GM23248 (cell line): ENCODE measurements at places on chromosomes 3 and 15. TPM values are rescaled to one million over a fixed set of nuclear protein-coding genes. Genes with fewer than 3 reads are reported as not detected.

DNA sequence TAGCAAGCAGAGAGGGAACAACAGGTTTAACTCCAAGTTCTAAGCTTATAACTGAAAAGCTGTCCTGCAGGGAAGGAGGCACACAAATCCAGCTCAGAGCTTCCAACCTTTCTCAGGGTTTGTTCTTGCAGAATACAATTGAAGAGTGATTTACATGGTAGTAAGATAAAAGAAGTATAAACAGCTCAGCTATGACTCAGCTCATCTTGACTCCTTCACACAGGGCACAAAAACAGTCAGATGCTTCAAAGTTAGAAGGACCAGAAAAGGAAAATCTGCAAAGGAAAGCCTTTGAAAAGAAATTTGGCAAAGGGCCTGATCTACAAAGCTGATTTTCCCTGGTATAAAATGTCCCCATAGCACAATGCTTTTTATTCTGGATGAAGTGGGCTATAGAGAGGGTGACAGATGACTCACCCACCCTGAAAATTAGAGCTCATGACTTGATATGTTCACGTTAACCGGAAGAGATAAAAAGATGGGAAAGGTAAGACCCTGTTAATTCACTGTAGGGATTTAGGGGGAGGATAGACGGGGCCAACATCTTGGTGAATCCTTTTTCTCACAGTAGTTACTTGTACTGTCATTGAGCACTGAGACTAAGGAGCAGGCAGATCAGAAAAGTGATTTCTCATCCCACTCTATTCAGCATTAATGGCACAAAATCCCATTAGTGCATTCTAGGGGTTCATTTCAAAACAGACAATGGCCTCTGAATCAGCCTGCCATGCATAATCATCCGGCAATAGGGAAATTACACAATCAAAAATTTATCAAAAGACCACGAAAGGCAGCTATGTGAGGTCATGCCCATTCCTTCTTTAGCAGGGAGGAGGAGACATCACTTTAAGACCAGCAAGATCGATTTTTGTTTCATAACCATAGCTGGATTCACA lies 143.5 kb downstream of the GAP43 start:
- peak overlapping the region; percentile 9; the same call in 1 of the 2 replicates for H3K27ac ChIP-seq
- H3K36me3 ChIP-seq: no peaks in the 10 kb centered on the region
- DNase-seq: peak; percentile 76
- no peaks in the 10 kb centered on the region for H3K27me3 ChIP-seq

DNA sequence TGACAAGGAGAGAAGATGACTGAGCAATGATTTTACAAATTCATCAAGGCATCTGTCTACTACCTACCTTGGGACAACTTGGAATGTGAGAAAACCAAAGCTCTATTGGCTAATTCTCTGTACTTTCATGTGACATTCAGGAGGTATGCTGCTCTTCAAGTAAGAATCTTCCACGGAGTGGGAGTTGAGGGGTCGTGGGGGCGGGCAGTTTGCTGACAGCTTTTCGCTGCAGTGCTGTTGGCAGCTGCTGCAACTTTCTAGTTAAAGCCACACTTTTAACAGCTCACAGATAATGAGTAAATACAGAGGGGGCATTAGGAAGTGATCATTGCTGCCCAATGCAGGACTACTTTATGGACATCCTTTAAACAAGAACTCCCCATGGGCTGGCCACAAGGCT lies 22.3 kb downstream of the CLDN1 start:
- no peaks in the 10 kb centered on the region for H3K27me3 ChIP-seq
- H3K27ac ChIP-seq: no peak overlapping the region
- no peak for DNase-seq
- H3K4me3 ChIP-seq: no peak overlapping the region

- H3K4me1 ChIP-seq: peaks cover 13% of the 10 kb centered on the region
- H3K36me3 ChIP-seq: peaks cover 25% of the 10 kb centered on the region
- no peak for DNase-seq
- peak overlapping the region; percentile 98 for H3K4me3 ChIP-seq
- H3K27me3 ChIP-seq: 0 out of 2 replicates have a peak, but pooled peaks cover 8% of the 10 kb centered on the region
These were observed 826 bp downstream of the CCDC66 start for GRCh38 chr3:56557831-56558170.

DNA sequence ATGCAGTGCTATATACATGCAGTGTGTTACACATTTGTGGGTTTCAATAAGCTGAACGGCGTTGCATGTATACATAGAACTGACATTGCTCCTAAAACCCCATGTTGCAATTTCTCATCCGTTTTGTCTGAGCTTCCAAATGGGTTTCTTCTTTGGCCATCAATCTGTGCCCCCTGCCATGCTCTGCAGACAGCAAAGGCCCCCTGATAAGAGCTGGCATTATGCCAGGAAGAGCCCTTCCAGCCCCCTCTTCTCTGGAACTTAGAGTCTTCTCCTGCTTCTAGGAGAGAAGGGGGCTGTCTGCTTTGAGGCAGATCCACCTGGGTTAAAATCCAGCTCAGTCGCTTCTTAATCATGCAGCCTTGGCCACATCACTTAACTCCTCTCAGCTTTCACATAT lies 254.0 kb downstream of the SLCO3A1 start:
- no peak for DNase-seq
- no peak overlapping the region for H3K27ac ChIP-seq
- no peaks in the 10 kb centered on the region for H3K36me3 ChIP-seq
- no peaks in the 10 kb centered on the region for H3K27me3 ChIP-seq
- H3K4me1 ChIP-seq: peaks cover 12% of the 10 kb centered on the region; the same call in 1 of the 2 replicates

GRCh38 chr3:193831495-193832455 lies 238.8 kb downstream of the OPA1 start:
- H3K36me3 ChIP-seq: no peaks in the 10 kb centered on the region
- DNase-seq: no peak
- no peak overlapping the region for H3K27ac ChIP-seq

- H3K4me1 ChIP-seq: 0 out of 2 replicates have a peak, but pooled peaks cover 12% of the 10 kb centered on the region
- no peak overlapping the region for H3K27ac ChIP-seq
- no peak for DNase-seq
- H3K27me3 ChIP-seq: no peaks in the 10 kb centered on the region
- H3K36me3 ChIP-seq: no peaks in the 10 kb centered on the region
These were observed 366.5 kb upstream of the TBL1XR1 start for GRCh38 chr3:177563792-177564191.

GRCh38 chr3:194269610-194270145 lies 81.5 kb downstream of the CPN2 start:
- DNase-seq: peak; percentile 71
- H3K27me3 ChIP-seq: no peaks in the 10 kb centered on the region
- no peak overlapping the region for H3K27ac ChIP-seq

- no peak overlapping the region for H3K4me3 ChIP-seq
- H3K4me1 ChIP-seq: peaks cover 18% of the 10 kb centered on the region
- H3K36me3 ChIP-seq: no peaks in the 10 kb centered on the region
- no peak for DNase-seq
- H3K27me3 ChIP-seq: no peaks in the 10 kb centered on the region
These were observed 6.6 kb upstream of the MAGEF1 start for GRCh38 chr3:184718431-184718830.

- H3K4me1 ChIP-seq: peaks cover 21% of the 10 kb centered on the region
- H3K27ac ChIP-seq: no peak overlapping the region
- H3K36me3 ChIP-seq: no peaks in the 10 kb centered on the region
- no peaks in the 10 kb centered on the region for H3K27me3 ChIP-seq
These were observed 12.6 kb upstream of the STARD5 start for GRCh38 chr15:81336568-81336967.

DNA sequence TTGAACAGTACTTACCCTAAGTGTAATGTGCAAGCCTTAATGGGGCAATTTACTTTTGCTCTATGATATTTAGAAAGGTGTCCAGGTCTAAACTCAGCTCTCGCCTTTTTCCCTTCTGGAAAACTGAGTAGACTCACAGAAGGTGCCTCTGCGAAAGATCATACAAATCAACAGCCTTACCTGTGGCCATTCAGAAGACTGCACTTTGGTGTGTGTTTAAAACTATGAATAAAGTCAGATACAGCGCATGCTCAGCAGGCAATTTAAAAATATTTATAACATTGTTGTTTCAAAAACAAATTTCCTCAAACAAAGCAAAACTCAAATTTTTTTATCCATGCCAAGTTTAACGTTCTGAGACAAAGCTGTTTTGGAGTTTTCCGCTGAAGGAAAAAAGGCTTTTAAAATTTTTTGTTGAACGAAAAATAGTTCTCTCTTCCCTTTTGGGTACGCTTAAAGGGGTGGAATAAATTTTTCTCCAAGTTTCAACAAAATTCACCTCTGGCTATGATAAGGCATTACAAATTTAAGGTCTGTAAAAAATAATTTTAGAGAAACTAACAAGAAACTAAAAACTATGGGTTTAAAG lies 156.3 kb downstream of the TIGIT start:
- peak overlapping the region; percentile 59 for H3K4me3 ChIP-seq
- H3K27ac ChIP-seq: peak overlapping the region; percentile 20
- DNase-seq: no peak

- H3K4me1 ChIP-seq: no peaks in the 10 kb centered on the region
- no peaks in the 10 kb centered on the region for H3K27me3 ChIP-seq
- H3K4me3 ChIP-seq: no peak overlapping the region
- no peaks in the 10 kb centered on the region for H3K36me3 ChIP-seq
- no peak for DNase-seq
These were observed 54.4 kb upstream of the HERC1 start for GRCh38 chr15:63888146-63888545.

DNA sequence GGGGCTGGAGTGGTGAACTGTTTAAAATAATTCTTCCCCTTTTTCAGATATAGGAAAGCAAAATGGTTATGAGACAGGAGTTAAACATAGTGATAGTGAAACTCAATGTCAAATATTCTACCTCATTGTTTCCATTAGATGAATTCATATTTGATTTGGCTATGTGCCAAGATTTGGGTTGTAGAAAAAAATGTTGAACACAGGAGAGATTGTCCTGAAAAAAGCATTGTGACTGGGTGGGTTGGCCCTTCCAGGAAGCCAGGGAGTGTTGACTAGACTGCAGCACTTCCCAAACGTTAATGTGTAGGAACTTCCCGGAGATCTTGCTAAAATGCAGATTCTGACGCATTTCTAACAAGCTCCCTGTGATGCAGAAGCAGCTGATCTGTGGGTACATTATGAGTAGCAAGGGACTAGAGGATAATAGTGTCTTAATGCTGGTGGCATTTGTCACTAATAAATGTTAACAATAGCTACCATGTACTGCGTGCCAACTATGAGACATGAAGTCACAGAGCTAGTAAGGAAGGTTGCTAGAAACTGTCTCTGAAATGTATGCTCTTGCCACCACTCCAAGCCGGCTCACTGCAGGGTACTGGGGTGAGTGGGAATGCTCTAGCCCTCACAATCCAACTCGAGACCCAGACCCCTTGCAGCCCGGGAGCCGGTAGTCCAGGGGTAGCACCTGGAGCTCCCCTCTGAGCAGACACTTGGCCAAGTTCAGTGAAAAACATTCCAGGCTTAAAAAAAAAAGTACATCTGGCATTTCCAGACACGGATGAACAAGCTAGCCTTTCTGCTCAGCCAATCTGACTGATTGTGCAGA lies 120.6 kb downstream of the CD47 start:
- no peaks in the 10 kb centered on the region for H3K27me3 ChIP-seq
- H3K4me1 ChIP-seq: no peaks in the 10 kb centered on the region
- no peaks in the 10 kb centered on the region for H3K36me3 ChIP-seq
- H3K4me3 ChIP-seq: no peak overlapping the region

DNA sequence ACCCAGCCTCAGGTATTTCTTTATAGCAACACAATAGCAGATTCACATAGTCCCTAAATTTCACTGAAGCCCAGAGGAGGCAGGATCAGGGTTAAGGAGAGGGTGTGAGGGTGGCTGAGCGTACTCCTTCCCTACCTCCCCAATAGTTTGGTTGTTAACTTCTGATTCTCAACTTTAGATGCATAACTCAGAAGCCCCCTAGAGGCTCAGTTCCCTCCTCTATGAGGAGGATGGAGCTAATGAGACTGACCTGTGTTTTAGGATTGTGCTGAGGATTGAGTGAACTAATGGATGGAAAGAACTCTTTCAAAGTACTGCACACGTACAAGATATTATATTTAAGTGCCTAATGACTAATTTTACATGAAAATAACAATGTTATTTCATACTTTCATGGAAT lies 249.3 kb upstream of the SOX14 start:
- DNase-seq: no peak
- no peaks in the 10 kb centered on the region for H3K4me1 ChIP-seq
- H3K27me3 ChIP-seq: no peaks in the 10 kb centered on the region
- H3K27ac ChIP-seq: no peak overlapping the region

DNA sequence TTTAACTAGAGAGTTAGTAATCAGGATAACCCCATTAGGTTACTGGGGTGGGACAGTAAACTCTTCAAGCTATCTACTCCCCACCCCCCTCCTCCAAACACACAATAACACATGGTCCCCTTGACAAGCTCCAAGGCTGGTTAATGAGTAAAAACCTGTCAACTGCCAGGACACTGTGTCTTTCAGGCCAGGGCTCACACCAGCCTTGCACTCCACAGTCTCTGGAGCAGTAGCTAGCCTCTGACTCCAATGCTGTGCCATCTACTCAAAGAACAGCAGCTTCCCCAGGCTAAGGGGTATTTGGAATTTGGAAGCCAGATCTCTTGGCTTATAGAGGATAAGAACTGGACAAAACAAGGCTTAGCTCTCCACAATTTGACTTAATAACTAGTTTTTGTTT lies 115.8 kb downstream of the LRIG1 start:
- H3K4me1 ChIP-seq: no peaks in the 10 kb centered on the region
- H3K27ac ChIP-seq: no peak overlapping the region
- H3K4me3 ChIP-seq: no peak overlapping the region
- DNase-seq: no peak
- peaks cover 9% of the 10 kb centered on the region for H3K36me3 ChIP-seq

- no peak overlapping the region for H3K4me3 ChIP-seq
- no peaks in the 10 kb centered on the region for H3K27me3 ChIP-seq
- no peak for DNase-seq
- H3K36me3 ChIP-seq: no peaks in the 10 kb centered on the region
These were observed 101.9 kb upstream of the CACNA2D3 start for GRCh38 chr3:54020436-54020835.

DNA sequence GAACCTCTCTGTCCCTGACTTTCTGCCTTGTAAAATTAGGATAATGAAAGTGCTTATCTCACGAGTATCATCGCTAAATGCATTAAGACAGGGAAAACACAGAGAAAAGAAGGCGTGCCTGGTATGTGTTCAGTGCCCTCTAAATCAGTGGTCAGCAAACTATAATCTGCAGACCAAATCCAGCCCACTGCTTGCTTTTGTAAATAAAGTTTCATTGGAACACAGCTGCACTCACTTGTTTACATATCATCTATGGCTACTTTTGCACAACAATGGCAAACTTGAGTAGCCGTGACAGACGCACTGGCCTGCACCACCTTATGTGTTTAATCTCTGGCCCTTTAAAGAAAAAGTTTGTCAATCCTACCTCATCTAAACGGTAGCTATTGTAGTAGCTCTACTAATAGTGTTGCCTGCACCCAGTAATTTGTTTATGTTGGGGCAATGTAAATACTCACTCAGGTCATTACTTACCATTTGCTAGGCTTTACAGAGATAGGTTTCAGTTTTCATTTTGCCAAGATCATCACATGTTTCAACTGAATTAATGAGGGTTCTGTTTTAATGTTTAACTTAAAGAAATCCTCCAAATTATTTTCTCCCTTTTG lies 229.4 kb downstream of the FEZF2 start:
- H3K4me1 ChIP-seq: no peaks in the 10 kb centered on the region
- no peak overlapping the region for H3K27ac ChIP-seq
- no peaks in the 10 kb centered on the region for H3K36me3 ChIP-seq
- H3K27me3 ChIP-seq: no peaks in the 10 kb centered on the region
- no peak for DNase-seq
- no peak overlapping the region for H3K4me3 ChIP-seq

GRCh38 chr3:120196812-120197211 lies 88.2 kb downstream of the GPR156 start:
- H3K27me3 ChIP-seq: no peaks in the 10 kb centered on the region
- H3K4me3 ChIP-seq: no peak overlapping the region
- DNase-seq: no peak

The C2CD4B gene
- total RNA-seq: not detected in 2 replicates

The OIP5 gene
- total RNA-seq: 2.3 and 7.3 TPM in 2 replicates

The TMEM158 gene
- 24.4 and 33.0 TPM in 2 replicates for total RNA-seq

The GLCE gene
- total RNA-seq: 12.4 and 17.1 TPM in 2 replicates
